Progenitor cell of endocrine pancreas (in vitro differentiated cells): ENCODE measurements at places on chromosomes 5 and 9. TPM values are rescaled to one million over a fixed set of nuclear protein-coding genes. Genes with fewer than 3 reads are reported as not detected.

Gene ARHGEF39
- 9.1 and 10.4 TPM in 2 replicates for total RNA-seq

Gene LHFPL2
- 15.0 and 18.3 TPM in 2 replicates for total RNA-seq

Gene IRX1
- 2.4 and 2.6 TPM in 2 replicates for total RNA-seq

Gene GOLGA2
- 87.0 and 108 TPM in 2 replicates for total RNA-seq

Gene PCDHGA4
- 0.96 and 1.2 TPM in 2 replicates for total RNA-seq

Gene MAML1
- 51.8 and 54.8 TPM in 2 replicates for total RNA-seq

Gene SPIN1
- 151 and 154 TPM in 2 replicates for total RNA-seq

Gene NTNG2
- 2.4 TPM in 2 replicates for total RNA-seq

Gene CENPK
- total RNA-seq = 36.3 and 39.0 TPM in 2 replicates

Gene INSL6
- not detected in 2 replicates for total RNA-seq

Gene GHR
- total RNA-seq = 5.6 and 6.6 TPM in 2 replicates

Gene CDX1
- total RNA-seq = 0.31 and 0.43 TPM in 2 replicates

Gene ZNF454
- 0.36 and 0.62 TPM in 2 replicates for total RNA-seq

Gene CATSPER3
- total RNA-seq = 1.3 and 1.4 TPM in 2 replicates
